ENCODE measurements at places on chromosomes 16 and 17. TPM values are rescaled to one million over a fixed set of nuclear protein-coding genes. Genes with fewer than 3 reads are reported as not detected.

Gene FKBP10
- total RNA-seq = not detected

Gene LHX1
- not detected for total RNA-seq

Gene FGF11
- 2.4 TPM for total RNA-seq

Gene CLDN7
- 7.4 TPM for total RNA-seq

Gene KLHL10
- total RNA-seq = not detected

Gene CACNG3
- not detected for total RNA-seq

Gene ST6GALNAC1
- total RNA-seq = not detected

Gene CIITA
- total RNA-seq = 18.8 TPM

Gene TNFRSF13B
- total RNA-seq = 1.5 TPM

- no peak overlapping the region for H3K27ac ChIP-seq
- H3K4me1 ChIP-seq = peaks cover 4% of the 10 kb centered on the region
- no peaks in the 10 kb centered on the region for H3K36me3 ChIP-seq
- no peak for DNase-seq
- peaks cover 24% of the 10 kb centered on the region for H3K27me3 ChIP-seq
Measured at GRCh38 chr17:6706499-6706898, 6.7 kb downstream of the SLC13A5 start.

DNA sequence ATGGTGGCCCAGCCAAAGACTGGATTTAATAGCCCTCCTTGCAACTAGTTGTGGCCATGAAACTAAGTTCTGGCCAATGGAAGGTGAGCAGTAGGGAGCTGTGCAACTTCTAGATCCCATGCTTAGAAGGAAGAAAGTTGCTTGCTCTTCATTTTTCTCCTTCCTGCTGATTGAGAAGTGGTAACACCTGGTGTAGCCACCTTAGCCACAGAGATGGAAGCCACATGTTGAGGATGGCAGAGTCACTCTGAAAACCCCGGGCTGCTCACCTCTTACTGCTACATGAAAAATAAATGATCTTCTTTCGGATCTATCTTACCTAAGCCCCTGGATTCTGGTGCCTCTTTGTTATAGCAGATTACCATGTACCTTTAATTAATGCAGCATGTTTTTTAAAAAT, 10.3 kb upstream of the ATP5MC1 start:
- no peaks in the 10 kb centered on the region for H3K36me3 ChIP-seq
- peaks cover 4% of the 10 kb centered on the region for H3K4me1 ChIP-seq
- H3K27ac ChIP-seq = no peak overlapping the region
- no peak for DNase-seq
- H3K4me3 ChIP-seq = no peak overlapping the region

DNA sequence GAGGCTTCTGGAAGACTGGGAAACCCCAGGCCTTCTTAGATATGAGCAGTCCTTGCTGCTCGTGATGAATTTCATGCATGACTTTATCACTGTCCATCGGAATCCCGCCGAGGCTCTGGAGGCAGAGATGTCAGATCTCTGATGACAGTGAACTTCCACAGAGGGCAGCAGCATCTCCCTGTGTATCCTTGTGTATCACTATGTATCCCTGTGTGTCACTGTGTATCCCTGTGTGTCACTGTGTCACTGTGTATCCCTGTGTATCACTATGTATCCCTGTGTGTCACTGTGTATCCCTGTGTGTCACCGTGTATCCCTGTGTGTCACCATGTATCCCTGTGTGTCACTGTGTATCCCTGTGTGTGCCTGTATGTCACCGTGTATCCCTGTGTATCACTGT, 160.2 kb upstream of the CHMP6 start:
- DNase-seq = no peak
- H3K4me3 ChIP-seq = peak overlapping the region; percentile 63
- H3K4me1 ChIP-seq = peaks cover 12% of the 10 kb centered on the region
- no peaks in the 10 kb centered on the region for H3K27me3 ChIP-seq
- peaks cover 7% of the 10 kb centered on the region for H3K36me3 ChIP-seq

Gene C17orf78
- total RNA-seq = not detected

DNA sequence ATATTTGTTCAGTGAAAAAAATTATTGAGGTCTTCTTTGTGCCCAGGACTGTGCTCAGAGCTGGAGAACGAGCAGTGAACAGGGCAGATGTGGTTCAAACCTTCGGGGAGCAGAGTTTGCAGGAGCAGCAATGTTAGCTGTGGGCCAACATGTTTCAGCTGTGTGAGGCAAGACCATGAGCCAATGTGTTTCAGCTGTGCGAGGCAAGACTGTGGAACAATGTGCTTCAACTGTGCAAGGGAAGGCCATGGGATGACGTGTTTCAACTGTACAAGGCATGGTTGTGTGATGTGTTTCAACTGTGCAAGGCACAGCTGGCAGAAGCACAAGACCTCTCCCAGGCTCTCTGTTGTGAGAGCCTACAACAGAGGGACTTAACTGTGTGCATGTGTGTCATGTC, 35.2 kb upstream of the SDK2 start:
- no peak for DNase-seq
- no peaks in the 10 kb centered on the region for H3K4me1 ChIP-seq
- no peak overlapping the region for H3K4me3 ChIP-seq
- H3K36me3 ChIP-seq = peaks cover 7% of the 10 kb centered on the region

- no peak for DNase-seq
- H3K27ac ChIP-seq = no peak overlapping the region
- no peaks in the 10 kb centered on the region for H3K27me3 ChIP-seq
- no peaks in the 10 kb centered on the region for H3K4me1 ChIP-seq
- peaks cover 10% of the 10 kb centered on the region for H3K36me3 ChIP-seq
Measured at GRCh38 chr16:19769239-19769638, 51.2 kb downstream of the IQCK start.

- H3K36me3 ChIP-seq = peaks cover 3% of the 10 kb centered on the region
- no peak overlapping the region for H3K4me3 ChIP-seq
- no peaks in the 10 kb centered on the region for H3K4me1 ChIP-seq
- H3K27me3 ChIP-seq = no peaks in the 10 kb centered on the region
- no peak for DNase-seq
- no peak overlapping the region for H3K27ac ChIP-seq
Measured at GRCh38 chr17:63120406-63120805, 154.4 kb downstream of the TANC2 start.

GRCh38 chr16:27369806-27370205, 32.2 kb upstream of the IL21R start:
- H3K27ac ChIP-seq = peak overlapping the region; percentile 92
- DNase-seq = no peak
- H3K4me1 ChIP-seq = peaks cover 32% of the 10 kb centered on the region
- no peaks in the 10 kb centered on the region for H3K36me3 ChIP-seq
- no peak overlapping the region for H3K4me3 ChIP-seq

Gene SPATA32
- total RNA-seq = 0.75 TPM

GRCh38 chr16:16042076-16042475, 92.7 kb downstream of the ABCC1 start:
- no peak overlapping the region for H3K4me3 ChIP-seq
- no peaks in the 10 kb centered on the region for H3K27me3 ChIP-seq
- H3K36me3 ChIP-seq = peaks cover 14% of the 10 kb centered on the region
- H3K4me1 ChIP-seq = peaks cover 20% of the 10 kb centered on the region

DNA sequence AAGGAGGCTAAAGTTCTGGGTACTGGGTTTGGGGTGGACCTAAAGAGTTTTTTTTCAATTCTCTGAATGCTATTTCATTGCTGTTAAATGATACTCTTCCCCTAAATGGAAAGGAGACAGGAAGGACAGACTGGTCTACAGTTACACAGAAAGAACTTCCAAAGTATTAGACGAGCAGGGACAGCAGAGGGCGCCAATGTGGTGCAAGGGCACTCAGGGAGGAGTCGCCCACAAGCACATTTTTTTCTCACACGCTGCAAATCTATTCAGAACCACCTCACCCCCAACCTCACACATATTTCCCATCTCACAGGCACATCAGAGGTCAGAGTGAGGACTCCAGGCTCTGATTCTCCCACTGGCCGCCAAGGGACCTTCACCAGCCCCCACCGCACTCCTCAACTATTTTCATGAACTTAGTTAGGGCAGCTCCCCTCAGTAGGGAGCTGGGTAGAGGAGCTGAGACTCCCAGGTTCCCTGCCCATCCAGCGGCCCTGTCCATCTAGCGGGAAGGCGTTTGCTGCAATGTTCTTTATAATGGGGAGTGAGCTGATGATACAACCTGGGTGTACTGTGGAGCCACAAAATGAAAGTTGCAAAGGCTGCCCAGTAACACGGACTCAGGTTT, 6.8 kb upstream of the CA4 start:
- peaks cover 24% of the 10 kb centered on the region for H3K4me1 ChIP-seq
- H3K36me3 ChIP-seq = peaks cover 5% of the 10 kb centered on the region
- no peak overlapping the region for H3K27ac ChIP-seq
- DNase-seq = peak; percentile 66
- peaks cover 88% of the 10 kb centered on the region for H3K27me3 ChIP-seq

GRCh38 chr17:69246202-69246601, 17.6 kb upstream of the ABCA10 start:
- H3K4me3 ChIP-seq = no peak overlapping the region
- H3K36me3 ChIP-seq = peaks cover 26% of the 10 kb centered on the region
- DNase-seq = no peak

DNA sequence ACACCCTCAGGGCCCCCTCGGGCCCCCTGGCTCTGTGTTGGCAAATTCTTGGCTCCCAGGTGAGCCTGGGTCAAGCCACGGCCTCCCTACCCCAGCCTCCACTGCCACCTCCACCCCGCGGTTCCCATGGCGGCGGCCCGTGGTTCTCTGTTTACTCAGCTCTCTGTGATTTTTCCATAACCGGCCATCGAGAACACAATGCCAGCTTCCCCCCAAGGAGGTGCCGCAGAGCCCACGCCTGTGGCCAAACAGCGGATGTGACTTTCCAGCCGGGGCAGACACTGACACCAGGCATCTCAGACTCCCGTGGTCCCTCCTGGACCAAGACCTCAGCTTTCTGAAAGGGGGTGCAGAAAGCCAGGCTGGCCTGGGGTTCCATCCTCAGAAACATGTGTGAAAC, 21.6 kb upstream of the ATP2A3 start:
- no peak overlapping the region for H3K27ac ChIP-seq
- H3K27me3 ChIP-seq = no peaks in the 10 kb centered on the region
- no peaks in the 10 kb centered on the region for H3K36me3 ChIP-seq

Gene MT1E
- 1.3 TPM for total RNA-seq

Gene MRPS23
- 31.6 TPM for total RNA-seq

- H3K36me3 ChIP-seq = peaks cover 11% of the 10 kb centered on the region
- DNase-seq = peak; percentile 48
- H3K4me3 ChIP-seq = no peak overlapping the region
- H3K27ac ChIP-seq = peak overlapping the region; percentile 39
- H3K4me1 ChIP-seq = peaks cover 7% of the 10 kb centered on the region
- H3K27me3 ChIP-seq = no peaks in the 10 kb centered on the region
Measured at GRCh38 chr16:12067714-12068401, 91.3 kb downstream of the SNX29 start.

DNA sequence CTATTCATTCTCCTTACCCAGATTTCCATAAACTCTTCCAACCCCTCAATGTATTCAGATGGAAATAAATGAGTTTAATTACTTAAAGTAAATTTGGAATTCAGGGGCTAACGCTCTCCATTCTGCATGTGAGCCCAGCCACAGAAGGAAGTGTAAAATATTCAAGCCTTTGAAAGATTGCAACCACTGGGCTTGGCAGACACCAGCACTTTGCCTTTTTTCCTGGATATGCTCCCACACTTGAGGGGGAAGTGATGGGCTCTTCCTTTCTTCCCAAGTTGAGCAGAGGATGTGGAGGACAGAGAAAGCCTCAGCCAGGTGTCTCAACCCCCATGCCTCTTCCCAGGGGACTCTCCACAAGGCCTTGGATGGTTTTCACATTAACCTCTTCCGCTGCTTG, 825.1 kb upstream of the EEF2KMT start:
- H3K27me3 ChIP-seq = no peaks in the 10 kb centered on the region
- H3K4me1 ChIP-seq = peaks cover 1% of the 10 kb centered on the region
- H3K4me3 ChIP-seq = no peak overlapping the region

Gene COPZ2
- total RNA-seq = 1.2 TPM

Gene FAM171A2
- 1.5 TPM for total RNA-seq

- no peaks in the 10 kb centered on the region for H3K36me3 ChIP-seq
- H3K4me3 ChIP-seq = no peak overlapping the region
- no peak overlapping the region for H3K27ac ChIP-seq
- peaks cover 24% of the 10 kb centered on the region for H3K4me1 ChIP-seq
- H3K27me3 ChIP-seq = peaks cover 5% of the 10 kb centered on the region
- no peak for DNase-seq
Measured at GRCh38 chr17:77863814-77864161, 94.7 kb upstream of the TNRC6C start.

Gene OR4D1
- 2.9 TPM for total RNA-seq

GRCh38 chr17:17111401-17112393, 69.4 kb downstream of the MPRIP start:
- peak overlapping the region; percentile 38 for H3K4me3 ChIP-seq
- peak overlapping the region; percentile 60 for H3K27ac ChIP-seq
- H3K4me1 ChIP-seq = peaks cover 90% of the 10 kb centered on the region
- no peak for DNase-seq
- H3K36me3 ChIP-seq = no peaks in the 10 kb centered on the region

GRCh38 chr16:84391151-84392030, 23.1 kb downstream of the ATP2C2 start:
- H3K27me3 ChIP-seq = peaks cover 16% of the 10 kb centered on the region
- no peaks in the 10 kb centered on the region for H3K4me1 ChIP-seq
- no peaks in the 10 kb centered on the region for H3K36me3 ChIP-seq
- DNase-seq = no peak

DNA sequence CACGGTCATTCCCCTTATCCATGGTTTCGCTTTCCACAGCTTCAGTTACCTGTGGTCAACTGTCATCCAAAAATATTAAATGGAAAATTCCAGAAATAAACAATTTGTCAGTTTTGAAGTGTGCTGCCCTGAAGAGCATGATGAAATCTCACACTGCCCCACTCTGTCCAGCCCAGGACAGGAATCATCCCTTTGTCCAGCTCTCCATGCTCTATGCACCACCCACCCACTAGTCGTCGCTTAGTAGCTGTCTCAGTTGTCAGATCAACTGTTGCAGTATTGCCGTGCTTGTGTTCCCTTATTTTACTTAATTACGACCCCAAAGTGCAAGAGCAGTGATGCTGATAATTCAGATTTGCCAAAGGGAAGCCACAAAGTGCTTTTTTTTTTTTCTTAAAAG, 10.3 kb downstream of the KRT9 start:
- H3K4me3 ChIP-seq = no peak overlapping the region
- H3K36me3 ChIP-seq = no peaks in the 10 kb centered on the region
- H3K27ac ChIP-seq = no peak overlapping the region

DNA sequence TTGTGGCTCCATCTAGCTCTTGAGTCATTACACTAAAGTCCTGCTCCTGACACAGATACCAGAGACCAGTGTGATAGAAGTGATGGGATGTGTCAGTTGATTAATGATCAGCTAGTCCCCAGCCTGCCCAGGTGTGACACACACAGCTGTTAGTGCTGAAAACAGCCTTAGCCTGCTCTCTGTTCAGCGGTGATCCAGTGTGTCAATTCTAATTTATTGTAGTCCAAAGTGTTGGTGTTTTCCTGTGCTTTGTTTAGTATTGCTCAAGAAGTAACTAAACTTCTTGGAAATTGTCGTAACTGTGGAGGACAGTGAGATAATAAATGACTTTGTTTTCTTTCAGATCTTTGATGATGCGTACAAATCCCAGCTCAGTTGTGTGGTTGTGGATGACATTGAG, 92.3 kb downstream of the WNT3 start:
- DNase-seq = no peak
- no peaks in the 10 kb centered on the region for H3K4me1 ChIP-seq
- H3K4me3 ChIP-seq = no peak overlapping the region
- H3K27ac ChIP-seq = no peak overlapping the region

Gene TNRC6A
- total RNA-seq = 84.1 TPM

Gene MARF1
- total RNA-seq = 228 TPM

All from naive thymus-derived CD8-positive, alpha-beta T cell (primary cell).